ENCODE measurements at places on chromosomes 7 and 10.

GRCh38 chr7:87059525-87060287, at the start of gene ELAPOR2:
ELAPOR2 (minus strand) TSS chr7:87059654; CDS start chr7:87059513, 141 bp downstream.
- peak; percentile 85 for DNase-seq

GRCh38 chr7:29795696-29796580, 10.4 kb upstream of the WIPF3 start:
- peak; percentile 24 for DNase-seq

DNA sequence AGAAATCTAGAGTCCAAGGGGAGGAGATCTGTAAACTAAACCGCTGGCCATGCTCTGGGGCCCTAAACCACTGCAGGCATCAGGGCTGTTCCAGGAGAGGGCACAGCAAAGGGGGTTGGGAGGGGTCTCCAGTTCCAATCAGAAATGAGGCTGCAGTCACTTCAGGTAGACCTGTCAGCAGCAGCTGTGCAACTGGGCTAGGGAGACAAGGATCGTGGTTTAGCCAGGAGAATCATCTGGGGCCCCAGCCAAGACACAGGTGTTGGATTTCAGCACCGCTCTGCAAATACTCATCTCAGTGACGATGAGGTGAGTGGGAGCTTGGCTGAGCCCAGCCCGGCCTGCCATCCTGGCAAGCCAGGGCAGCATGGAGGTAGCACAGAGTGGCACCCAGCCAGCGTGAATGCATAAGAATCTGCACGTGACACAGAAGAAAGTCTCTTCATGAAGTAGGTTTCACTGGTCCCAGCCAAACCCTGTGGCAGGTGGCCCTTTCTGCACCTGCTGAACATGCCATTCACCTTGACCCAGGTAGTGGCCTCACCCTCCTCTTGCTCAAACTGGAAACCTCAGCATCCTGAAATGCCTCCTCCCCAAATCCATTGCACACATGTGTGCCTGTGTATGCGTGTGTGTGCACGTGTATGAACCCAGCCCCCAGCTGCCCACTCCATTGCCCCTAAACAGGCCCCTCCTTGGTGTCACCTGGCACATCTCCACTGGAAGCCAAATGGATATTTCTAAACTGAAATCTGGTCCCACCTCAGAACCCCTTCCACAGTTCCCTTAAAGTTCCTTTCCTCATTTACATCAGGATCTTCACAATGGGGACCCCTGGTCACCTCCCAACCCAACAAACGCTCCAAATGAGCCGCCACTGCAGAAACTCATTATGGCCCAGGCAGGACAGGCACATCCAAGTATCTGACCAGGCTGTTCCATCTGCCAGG, 9.6 kb downstream of the GPRIN2 start:
- DNase-seq = peak; percentile 15

DNA sequence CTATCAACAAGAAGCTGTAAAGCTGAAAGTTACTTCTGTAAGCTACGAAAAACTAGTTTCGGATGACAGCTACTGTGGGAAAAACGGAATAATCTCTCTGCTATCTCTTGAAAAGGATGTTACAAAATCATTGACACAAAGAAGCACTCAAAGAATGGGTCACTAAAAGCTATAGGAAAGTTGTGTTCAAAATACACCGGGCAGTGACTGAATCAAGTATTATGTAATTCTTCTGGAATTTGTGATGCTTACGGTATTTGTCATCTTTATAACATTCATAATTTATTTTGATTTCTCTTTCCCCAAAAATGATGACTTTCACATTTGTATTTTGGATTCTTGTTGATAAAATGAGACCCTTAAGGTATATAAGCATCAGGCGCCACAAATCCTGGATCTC, 112.1 kb upstream of the KLF6 start:
- no peak for DNase-seq

GRCh38 chr7:114856625-114857024, 65.3 kb upstream of the MDFIC start:
- DNase-seq = no peak

DNA sequence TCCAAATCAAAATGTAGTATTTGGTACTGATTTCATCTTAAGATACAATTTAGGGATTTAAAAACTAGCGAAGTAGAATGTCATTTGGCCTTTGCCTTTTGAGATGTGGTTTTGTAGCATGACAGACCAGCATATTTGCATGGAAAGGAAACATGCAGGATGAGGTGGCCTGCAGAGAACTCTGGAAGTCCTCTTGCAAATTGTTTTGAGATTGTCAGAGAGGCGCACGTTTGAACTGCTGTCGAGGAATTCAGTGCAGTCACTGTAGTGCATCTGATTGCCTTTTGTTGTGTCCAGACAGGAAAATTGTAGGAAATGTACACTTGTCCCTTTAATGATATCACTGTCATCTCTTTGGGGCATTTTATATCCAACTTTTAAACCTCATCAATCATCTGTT, 136.7 kb downstream of the CELF2 start:
- no peak for DNase-seq

GRCh38 chr10:127834221-127834620, 58.5 kb downstream of the CLRN3 start:
- DNase-seq = no peak

GRCh38 chr10:32227802-32228201, 119.2 kb downstream of the EPC1 start:
- DNase-seq = no peak

GRCh38 chr7:122544463-122544862, 154.5 kb downstream of the RNF133 start:
- peak; percentile 27 for DNase-seq

DNA sequence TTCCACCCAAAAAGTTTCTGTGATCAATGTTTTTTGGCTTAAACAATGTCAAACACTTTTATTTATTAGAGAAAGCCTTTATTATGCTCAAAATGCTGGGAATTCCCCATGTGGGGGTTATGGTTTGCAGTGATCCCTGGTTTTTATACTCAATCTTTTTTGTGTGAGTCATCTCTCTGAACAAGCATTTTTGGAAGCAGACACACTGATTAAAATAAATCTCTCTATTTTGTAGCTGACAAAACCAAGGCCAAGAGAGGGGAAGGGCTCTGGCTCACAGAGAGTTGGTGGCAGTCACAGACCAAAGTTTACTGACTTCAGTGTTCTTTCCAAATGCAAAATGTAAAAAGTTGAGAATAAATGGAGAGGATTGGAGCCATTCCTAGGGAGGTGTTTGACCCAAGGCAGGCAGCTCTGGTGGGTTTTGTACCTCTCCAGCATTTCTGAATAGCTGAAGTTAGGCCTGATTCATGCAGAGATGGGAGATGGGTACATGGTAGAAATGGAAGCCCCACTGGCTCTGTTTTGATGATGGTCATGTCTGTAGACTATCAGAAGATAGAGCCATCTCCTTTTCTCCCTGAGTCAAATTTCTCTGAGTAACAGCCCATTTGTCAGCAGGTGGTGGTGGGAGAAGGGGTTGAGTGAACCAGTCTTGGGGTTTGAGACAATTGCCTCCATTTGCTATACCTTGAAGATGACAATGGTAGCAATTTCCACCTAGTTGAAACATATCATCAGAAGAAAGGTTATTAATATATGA, 45.4 kb upstream of the NAMPT start:
- DNase-seq = peak; percentile 57

- DNase-seq = peak; percentile 41
Observed at GRCh38 chr10:123007558-123008354, 839 bp downstream of the IKZF5 start.

DNA sequence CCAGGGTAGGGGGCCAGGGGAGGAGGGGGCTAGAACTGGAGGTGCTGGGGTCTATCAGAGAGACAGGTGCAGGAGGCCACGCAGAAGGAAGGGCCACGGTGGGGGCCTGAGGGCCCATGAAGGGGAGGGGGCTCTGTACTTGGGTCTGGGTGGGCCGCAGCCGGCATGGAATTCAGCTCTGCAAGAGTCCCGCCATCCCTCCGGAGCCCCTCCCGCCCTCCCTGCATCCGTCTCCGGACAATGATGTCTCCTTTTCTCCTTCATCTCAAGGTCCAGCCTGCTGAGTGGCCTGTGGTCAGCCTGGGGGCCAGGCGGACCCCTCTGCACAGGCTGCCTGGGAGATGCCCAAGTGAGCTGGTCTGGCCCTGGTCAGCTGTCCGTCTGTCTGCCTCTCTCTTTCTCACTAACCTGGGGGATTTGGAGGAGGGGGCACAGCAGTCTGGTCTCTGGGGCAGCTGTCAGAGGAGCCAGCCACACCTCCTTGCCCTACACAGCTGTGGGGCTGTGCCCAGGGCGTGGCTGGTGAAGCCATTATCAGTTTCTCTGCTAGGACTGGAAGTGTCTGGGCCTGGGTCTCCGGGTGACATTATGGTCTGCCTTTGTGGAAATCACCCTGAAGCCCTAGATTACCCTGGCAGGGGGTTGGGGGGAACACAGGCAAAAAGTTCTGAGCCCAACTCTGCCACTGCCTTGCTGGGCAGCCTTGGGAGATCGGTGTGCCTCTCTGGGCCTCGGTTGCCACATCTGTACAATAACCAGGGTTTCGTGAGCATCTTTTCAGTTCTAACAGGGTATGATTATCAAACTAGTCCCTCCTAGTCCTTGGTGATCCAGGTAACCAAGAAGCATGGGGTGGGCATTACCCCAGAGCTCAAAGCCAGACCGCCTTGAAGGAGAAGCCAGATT, 19.0 kb upstream of the HSPB1 start:
- no peak for DNase-seq

GRCh38 chr7:1395211-1396070, 63.8 kb downstream of the MICALL2 start:
- DNase-seq = no peak

- no peak for DNase-seq
Observed at GRCh38 chr10:77478247-77478961, 159.2 kb downstream of the KCNMA1 start.

- DNase-seq = no peak
Observed at GRCh38 chr10:84329986-84330651, 1.7 kb downstream of the CCSER2 start.

DNA sequence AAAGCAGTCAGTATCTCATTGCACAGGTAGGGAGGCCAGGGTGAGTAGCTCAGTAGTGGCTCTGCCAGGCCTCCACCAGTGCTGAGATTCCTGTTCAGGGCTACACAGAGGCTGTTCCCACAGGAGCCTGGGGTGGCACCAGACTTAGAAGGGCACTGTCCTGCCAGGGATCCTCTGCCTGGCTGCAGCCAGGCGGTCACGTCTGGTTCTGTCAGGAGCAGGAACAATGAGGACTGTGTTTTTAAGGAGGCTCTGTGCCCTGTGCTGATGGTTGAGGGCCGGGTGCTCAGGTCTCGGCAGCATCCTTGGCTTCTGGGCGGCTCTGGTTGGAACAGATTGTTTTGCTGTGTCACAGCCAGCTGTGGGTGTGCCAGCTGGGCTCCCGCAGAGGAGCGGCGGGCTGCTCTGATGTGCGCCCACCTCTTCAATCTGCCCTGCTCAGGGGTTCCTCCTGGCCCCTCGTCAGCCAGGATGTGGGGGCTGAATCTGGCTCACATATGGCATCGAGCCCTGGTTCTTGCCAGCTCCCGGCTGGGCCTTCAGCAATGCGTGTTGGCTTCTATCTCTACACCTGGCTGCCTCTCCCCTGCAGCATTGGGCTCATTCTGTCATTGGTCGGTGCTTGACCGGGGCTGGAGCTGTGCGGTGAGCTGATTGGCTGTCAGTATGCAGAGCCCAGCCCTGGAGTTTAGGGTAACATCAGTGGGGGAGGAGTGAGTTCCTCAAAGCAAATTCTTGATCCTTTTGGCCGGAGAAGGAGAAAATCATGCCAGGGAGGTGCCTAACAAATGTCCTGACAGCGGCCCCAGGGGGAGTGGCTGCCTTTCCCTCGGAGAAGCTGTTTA, 41.2 kb downstream of the TACR2 start:
- no peak for DNase-seq

GRCh38 chr7:137628216-137628615, 218.6 kb downstream of the DGKI start:
- no peak for DNase-seq

GRCh38 chr7:153887749-153888569, 164.2 kb upstream of the DPP6 start:
- DNase-seq = no peak

DNA sequence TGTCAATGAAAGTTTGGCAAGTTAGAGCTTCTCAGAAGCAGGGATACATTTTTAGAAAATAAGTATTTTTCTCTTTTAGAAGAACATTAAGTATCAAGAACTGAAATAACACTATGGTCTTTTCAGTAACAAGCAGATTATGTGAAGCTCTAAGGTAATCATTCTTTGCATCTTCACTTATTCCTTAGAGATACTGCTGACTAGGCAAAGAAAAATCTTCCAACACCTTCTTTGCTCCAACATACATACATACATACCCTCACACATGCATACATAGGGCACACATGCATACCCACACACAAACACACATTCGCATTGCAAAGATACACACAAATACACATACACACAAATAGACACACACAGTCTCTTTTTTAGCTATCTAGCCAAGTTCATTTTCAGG, 37.8 kb upstream of the CACNB2 start:
- DNase-seq = no peak

GRCh38 chr7:28192786-28193585, 12.4 kb upstream of the JAZF1 start:
- DNase-seq = no peak

GRCh38 chr7:64102656-64103400, 57.6 kb downstream of the ZNF727 start:
- DNase-seq = no peak

- DNase-seq = no peak
Observed at GRCh38 chr7:162632-163297, 29.6 kb upstream of the FAM20C start.

DNA sequence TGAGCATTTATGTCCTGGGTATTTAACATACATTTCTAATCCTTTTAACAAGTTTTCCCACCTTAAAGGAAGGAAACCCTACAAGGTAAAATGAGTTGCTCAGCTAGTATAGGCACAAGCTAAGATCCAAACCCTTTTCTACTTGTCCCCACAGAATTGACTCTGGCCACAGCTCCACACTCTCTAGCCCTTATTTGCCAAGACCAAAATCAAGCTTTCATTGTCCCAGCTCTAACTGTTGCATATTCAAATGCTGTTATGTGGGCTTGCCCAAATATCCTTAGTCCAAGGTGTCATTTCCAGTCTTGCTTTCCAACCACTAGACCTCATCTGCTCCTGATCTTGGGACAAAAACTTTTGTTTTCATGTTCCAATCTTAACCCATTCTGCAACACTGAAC, 31.3 kb upstream of the LSM8 start:
- no peak for DNase-seq

- DNase-seq = peak; percentile 43
Observed at GRCh38 chr7:100372256-100372655, 1.0 kb upstream of the PILRA start.

DNA sequence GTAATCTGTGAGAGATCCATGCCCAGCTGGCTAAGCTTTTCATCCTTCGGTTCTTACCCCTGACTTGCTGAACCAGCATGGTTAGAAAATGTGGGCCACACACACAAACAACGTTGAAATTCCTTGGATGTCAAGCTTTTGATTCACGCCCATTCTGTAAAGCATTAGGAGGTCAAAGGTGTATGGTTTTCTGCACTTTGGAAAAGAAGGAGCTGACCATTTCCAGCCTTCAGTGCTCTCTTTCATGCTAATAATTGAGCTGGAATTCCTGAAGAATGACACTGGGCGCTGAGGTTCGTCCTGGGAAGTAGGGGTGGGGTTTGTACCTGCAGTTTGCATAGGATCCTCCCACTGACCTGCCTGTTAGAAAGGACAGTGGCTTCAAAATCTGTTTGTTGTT, 23.1 kb downstream of the KLF6 start:
- no peak for DNase-seq
